AG08396 (cell line): ENCODE measurements at places on chromosomes 7 and 10.

GRCh38 chr7:132336797-132337196 is 239.5 kb downstream of the PLXNA4 start:
- DNase-seq = no peak

DNA sequence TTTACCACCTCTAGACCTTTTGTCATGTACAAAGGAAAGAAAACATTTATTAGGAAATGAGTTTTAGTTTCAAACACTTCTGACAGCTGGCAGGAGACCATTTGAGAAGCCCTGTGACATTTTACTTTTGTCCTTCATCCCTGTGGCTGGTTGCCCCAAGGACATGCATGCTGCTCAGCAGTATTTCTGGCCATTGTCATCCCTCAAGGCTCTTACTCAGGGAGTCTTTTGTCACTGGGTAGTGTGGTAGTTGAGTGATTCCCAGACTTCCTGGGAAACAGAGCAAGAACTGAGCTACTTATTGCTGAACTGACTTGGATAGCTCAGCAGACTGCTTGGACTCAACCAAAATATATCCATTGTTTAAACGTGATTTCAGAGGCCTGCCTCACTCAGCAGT is 142.8 kb downstream of the LRRC4 start:
- DNase-seq = no peak

GRCh38 chr10:4331150-4331549 is 494.9 kb upstream of the AKR1E2 start:
- no peak for DNase-seq

DNA sequence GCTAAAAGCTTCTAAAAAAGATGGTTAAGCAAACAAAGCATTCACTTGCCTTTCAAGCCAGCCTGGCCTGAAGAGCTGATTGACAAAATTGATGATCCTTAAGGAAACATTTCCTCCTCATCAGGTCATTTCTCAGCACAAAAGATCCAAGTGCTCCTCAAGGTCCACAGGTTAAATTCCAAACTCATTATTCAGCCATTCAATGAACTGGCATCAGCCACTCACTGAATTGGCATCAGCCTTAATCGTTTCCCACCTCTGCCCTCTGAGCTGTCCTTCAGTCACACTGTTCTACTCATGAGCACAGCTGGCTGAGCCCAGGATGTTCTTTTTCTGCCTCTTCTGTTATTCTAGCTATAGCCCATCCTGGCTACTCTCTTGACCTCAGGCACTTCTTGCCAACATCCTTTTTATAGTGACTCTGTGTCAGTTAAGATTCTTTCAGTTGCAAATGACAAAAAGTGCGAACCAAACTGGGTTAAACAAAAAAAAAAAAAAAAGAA is 147.5 kb downstream of the RAB11FIP2 start:
- no peak for DNase-seq

- DNase-seq = peak; percentile 22
Observed at GRCh38 chr7:106126170-106126938, 14.2 kb upstream of the SYPL1 start.

DNA sequence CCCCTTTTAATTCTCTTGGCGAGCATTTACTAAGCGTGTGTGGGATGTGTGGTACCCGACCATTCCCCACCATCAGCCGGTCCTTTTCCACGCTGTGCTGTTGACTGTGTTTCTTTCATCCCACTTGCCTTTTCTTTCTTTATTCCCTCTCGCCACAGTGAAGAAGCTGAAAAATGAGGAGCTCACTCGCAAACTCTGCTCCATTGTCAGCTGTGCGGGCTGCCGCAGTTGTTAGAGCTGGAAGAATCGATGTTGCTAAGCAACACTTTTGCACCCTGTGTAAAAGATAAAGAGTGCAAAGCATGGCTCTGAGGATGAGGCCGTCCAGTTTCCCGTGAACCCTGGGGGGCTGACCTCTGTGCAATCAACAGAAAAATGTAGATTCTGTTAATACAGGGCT is 203.1 kb upstream of the NEBL start:
- DNase-seq = no peak

DNA sequence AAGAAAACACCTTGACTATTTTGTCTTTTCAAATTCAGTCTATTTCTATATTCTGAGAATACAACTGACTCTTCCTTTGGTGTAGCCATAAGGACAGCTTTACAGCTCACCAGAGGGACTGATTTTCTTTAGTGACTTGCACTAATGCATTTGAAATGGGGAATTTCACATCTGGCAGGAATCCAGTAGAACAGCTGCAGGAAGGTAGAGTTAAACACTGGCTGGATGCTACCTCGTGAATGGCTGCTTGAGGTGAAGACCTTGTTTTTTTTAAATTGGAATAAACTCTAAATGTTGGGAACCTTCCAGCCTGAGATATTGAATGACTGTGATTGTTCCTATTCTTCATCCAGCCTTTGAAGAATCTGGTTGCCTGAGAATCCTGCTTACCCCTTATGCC is 139.5 kb upstream of the STK17A start:
- DNase-seq = no peak

- no peak for DNase-seq
Observed at GRCh38 chr10:85612378-85612775, 754.2 kb downstream of the GRID1 start.
